A549 treated with GW870086 at 1 μM for 4 hours (cell line): ENCODE measurements at places on chromosomes 6 and 20. TPM values are rescaled to one million over a fixed set of nuclear protein-coding genes. Genes with fewer than 3 reads are reported as not detected.

Gene SLPI
- total RNA-seq: 10.3 to 12.4 TPM (median 11.8 TPM) in 5 replicates

Gene SLC22A7
- not detected in 5 replicates for total RNA-seq

Gene SEMG1
- total RNA-seq: not detected in 5 replicates

Gene PHACTR3
- total RNA-seq: 0.06 to 0.32 TPM (median 0.16 TPM) in 5 replicates

Gene SOBP
- total RNA-seq: 0.69 to 1.3 TPM (median 0.84 TPM) in 5 replicates

Gene ANKEF1
- total RNA-seq: 6.5 to 7.2 TPM (median 6.9 TPM) in 5 replicates

Gene KCNQ5
- 0.89 to 1.8 TPM (median 1.4 TPM) in 5 replicates for total RNA-seq

Gene IFNGR1
- 35.2 to 40.7 TPM (median 38.9 TPM) in 5 replicates for total RNA-seq

Gene HLA-DOA
- 0.03 to 0.14 TPM in 2 of 5 replicates, not detected in the others for total RNA-seq

Gene SMPDL3A
- 3.9 to 4.4 TPM (median 4.0 TPM) in 5 replicates for total RNA-seq

Gene BPIFA3
- total RNA-seq: not detected in 5 replicates

Gene CCN6
- not detected in 5 replicates for total RNA-seq

Gene TTK
- 14.3 to 21.1 TPM (median 18.9 TPM) in 5 replicates for total RNA-seq

Gene CRISP2
- not detected in 5 replicates for total RNA-seq

Gene CHMP4B
- total RNA-seq: 145 to 159 TPM (median 155 TPM) in 5 replicates

Gene C20orf204
- 0.33 to 0.64 TPM (median 0.57 TPM) in 5 replicates for total RNA-seq

Gene PACSIN1
- 0.03 to 0.08 TPM (median 0.03 TPM) in 3 of 5 replicates, not detected in the others for total RNA-seq

Gene LRRC73
- total RNA-seq: 0.88 to 1.2 TPM (median 1.2 TPM) in 5 replicates

Gene OXT
- not detected in 5 replicates for total RNA-seq

Gene SFTA2
- not detected in 5 replicates for total RNA-seq

Gene TRIM15
- total RNA-seq: not detected in 5 replicates

Gene GABRR1
- not detected in 5 replicates for total RNA-seq

Gene RBM24
- 6.5 to 9.3 TPM (median 7.9 TPM) in 5 replicates for total RNA-seq

Gene SAMHD1
- 7.0 to 9.4 TPM (median 7.5 TPM) in 5 replicates for total RNA-seq

Gene ASCC3
- total RNA-seq: 15.8 to 19.5 TPM (median 16.8 TPM) in 5 replicates

Gene IP6K3
- 0.40 to 0.80 TPM (median 0.46 TPM) in 5 replicates for total RNA-seq

Gene PSORS1C2
- not detected in 5 replicates for total RNA-seq

Gene CLVS2
- total RNA-seq: 0.07 to 0.32 TPM (median 0.15 TPM) in 5 replicates
